Stomach (tissue), 19 donors: ENCODE measurements at places on chromosomes 3 and 15. TPM values are rescaled to one million over a fixed set of nuclear protein-coding genes. Genes with fewer than 3 reads are reported as not detected.

- no peak for DNase-seq
Observed at GRCh38 chr3:193655831-193656433, 62.9 kb downstream of the OPA1 start.

DNA sequence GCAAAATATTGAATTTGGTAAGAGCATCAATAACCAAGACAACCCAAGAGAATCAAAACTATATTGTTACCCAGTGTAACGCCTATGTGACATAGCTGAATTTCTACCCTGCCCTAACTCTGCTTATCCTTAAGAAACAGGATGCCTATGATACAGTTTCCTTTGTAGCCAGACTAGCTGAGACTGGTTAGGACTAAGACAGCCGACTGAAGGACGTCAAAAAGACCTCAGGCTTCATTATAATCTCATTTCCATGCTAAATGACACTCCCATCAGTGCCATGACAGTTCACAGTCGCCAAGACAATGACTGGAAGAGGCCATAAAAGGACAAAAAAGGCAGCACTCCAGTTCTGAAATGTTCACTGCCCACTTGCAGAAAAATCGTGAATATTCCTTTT, 66.8 kb downstream of the GBE1 start:
- no peak for DNase-seq

Gene GUCA1C
- total RNA-seq: not detected

GRCh38 chr3:117754058-117754457, 1044.5 kb downstream of the TUSC7 start:
- DNase-seq: no peak

- no peak for DNase-seq
Observed at GRCh38 chr3:172066880-172067796, 27.8 kb downstream of the FNDC3B start.

- no peak for DNase-seq
Observed at GRCh38 chr3:132079147-132079546, 44.3 kb upstream of the CPNE4 start.
